Stimulated activated CD8-positive, alpha-beta memory T cell treated with anti-CD3 and anti-CD28 coated beads, Interleukin-2, amount 100 ng/mL, for 1 hour (primary cell): ENCODE measurements at places on chromosomes 5 and 9.

GRCh38 chr5:163360656-163361055 lies 76.7 kb upstream of the CCNG1 start:
- no peak for DNase-seq

GRCh38 chr9:115341426-115341825 lies 223.5 kb upstream of the TNC start:
- DNase-seq: no peak

DNA sequence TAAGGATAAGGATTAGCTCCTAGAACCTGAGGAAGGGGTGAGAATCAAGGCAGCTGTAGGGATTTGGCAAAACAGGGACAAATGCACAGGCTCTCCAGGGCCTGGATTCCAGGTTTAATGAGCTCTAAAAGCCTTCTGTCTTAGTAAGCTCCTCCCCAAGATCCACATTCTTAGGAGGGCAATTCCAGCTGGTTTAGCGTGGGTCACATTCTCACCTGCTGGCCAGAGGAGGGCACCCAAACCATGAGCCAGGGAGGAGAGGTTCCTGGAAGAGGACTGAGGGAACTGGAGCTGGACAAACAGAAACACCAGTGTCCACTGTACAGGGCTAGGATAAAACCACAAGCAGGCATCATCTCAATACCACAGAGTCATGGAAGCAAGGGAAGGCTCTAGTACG lies 480.0 kb downstream of the CCDC171 start:
- no peak for DNase-seq

DNA sequence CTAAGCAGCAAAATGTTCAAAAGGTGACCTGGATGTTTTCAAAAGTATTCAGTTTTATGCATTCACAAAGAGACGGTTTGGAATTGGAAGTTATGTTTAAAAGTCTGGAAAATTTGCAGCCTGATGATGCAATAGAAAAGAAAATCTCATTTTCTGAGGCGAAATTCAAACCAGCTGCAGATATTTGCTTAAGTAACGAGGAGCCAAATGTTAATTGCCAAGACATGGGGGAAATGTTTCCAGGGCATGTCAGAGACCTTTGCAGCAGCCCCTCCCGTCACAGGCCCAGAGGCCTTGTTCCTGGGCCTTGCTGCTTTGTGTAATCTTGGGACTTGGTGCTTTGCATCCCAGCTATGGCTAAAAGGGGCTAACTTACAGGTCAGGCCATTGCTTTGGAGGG lies 228.2 kb downstream of the MAN2A1 start:
- DNase-seq: no peak

DNA sequence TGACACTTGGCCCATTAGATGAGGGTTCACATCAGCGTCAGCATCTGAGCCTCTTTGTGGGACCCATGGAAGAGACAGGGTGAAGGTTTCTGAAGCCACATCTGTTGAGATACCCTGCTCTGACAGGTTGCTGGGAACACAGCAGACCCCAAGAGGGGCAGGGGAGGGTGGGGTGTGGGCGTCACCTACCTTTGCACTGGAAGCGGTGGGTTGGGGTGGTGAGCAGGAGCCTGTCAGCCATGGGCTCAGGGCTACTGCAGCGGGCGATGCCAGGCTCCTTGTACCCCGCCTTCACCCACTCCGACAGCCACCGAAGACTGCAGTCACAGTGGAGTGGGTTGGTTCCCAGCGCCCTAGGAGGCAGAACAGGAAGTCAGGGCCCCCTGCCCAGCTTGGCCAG lies 131.5 kb upstream of the PANK3 start:
- DNase-seq: no peak

DNA sequence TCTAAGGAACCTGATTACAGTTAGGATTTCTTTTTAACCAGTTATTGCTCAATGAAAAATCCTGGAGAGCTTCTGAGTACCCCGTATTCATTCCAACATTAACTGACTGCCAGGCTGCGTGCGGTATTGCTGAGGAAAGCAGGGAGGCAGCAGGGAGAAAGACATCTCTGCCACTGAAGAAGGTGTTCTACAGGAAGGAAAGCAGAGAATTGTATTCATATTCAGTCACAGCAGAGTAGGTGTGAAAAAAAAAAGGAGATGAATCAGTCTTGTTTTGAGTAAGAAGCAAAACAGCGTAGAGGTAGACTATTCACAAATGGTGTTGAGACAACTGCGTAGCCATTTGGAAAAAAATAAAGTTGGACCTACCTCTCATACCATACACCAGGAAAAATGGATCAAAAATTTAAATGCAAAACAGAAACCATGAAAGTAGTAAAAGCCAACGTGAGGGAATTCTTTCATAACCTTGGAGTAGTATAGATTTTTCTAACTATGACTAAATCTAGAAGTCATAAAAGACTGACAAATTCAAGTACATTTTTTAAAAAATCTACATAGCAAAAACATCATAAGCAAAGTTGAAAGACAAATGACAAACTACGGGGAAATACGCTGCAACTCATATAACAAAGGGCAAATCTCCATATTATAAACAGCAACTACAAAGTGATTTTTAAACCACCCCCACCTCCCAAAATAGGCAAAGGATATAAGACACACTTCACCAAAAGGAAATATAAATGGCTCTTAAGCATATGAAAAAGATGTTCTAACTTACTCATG lies 9.9 kb upstream of the NR4A3 start:
- DNase-seq: no peak
